ENCODE measurements at places on chromosomes 2 and 18.

- no peak for DNase-seq
These were observed 208.6 kb upstream of the HAAO start for GRCh38 chr2:43001055-43001378.

- DNase-seq: no peak
These were observed 15.4 kb downstream of the NPPC start for GRCh38 chr2:231910771-231911170.

DNA sequence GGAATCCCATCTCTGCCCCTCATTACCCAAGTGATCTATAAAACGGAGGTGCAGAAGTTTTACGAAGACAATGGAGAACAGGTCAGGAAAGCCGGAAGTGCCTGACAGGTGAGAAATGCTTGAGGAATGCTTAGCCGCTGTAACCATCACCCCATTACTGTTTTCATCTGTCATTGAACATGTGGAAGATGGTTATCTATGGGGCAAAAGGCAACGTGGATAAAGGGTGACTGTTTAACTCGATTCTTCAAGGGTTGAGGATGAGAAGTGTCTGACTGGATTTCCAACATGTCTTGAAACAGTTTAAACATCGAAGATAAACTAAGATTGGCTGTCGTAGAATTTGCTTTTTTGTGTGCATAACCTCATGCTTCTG, 17.3 kb downstream of the HK2 start:
- DNase-seq: no peak

DNA sequence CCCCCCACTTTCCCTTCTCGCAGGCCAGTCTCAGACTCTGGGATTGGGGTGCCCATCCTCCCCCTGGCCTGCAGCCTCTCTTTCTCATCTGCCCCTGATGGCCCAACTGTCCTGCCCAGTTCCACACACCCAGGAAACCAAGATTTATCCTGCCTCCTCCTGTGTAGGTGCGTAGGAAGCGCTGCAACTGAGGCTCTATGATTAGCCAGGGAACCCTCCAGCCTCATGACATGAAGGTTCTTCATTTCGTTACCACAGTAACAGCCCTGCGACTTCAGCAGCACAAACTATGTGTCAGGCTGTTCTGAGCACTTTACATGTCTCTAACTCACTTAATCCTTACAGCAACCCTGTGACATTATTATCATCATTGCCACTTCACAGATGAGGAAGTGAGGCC, 305.9 kb downstream of the CELF4 start:
- no peak for DNase-seq

DNA sequence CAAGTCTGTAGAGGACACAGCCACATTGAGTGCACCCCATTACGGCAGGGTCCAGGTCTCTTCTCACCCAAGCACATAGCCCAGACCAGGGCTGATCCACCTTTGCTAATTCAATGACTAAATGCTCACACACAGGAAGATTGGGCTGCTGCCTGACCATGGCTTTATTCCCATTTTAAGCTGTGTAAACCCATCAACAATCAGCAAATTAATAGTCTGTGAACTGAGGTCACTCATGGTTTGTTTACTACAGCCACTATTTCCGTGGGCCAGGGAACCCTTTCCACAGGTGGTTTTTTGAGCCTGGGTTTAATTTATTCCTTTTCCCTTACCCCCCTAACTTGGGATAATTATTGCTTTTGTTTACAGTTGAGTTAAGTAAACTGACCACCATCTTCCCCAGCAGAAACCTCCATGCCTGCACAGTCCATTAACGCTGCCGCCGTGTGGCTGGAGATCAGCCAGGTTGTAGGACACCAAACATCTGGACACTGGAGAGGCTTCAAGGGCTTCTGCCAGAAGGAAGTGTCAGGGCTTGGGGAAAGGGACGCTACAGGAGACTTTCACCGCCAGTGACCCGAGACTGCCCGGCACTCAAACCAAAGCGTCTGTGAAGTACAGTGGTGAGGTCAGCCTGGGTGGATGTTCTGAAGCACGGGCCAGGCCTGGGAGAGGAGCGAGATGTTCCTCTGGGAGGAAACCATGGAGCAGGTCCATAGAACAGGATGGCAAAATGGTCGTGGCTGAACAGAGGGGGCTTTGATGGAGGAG, 282.9 kb downstream of the DYSF start:
- DNase-seq: no peak

Data from GM12865 (cell line).